ENCODE measurements at places on chromosomes 12 and 14.

DNA sequence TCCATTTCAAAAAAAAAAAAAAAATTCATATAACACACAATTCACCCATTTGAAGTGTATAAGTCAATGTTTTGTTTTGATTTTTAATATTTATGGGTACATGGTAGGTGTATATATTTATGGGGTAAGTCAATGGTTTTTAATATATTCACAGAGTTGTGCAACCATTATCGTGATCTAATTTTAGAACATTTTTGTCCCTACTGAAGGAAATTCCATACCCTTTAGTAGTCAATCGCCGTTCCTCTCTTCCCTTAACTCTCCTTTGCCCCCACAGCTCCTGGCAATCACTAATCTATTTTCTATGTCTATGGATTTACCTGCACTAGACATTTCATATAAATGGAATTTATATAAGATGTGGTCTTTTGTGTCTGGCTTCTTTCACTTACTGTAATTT lies 92.8 kb downstream of the TRAFD1 start:
- no peak for DNase-seq

GRCh38 chr12:110641521-110641920 lies 27.6 kb downstream of the TCTN1 start:
- DNase-seq = no peak

DNA sequence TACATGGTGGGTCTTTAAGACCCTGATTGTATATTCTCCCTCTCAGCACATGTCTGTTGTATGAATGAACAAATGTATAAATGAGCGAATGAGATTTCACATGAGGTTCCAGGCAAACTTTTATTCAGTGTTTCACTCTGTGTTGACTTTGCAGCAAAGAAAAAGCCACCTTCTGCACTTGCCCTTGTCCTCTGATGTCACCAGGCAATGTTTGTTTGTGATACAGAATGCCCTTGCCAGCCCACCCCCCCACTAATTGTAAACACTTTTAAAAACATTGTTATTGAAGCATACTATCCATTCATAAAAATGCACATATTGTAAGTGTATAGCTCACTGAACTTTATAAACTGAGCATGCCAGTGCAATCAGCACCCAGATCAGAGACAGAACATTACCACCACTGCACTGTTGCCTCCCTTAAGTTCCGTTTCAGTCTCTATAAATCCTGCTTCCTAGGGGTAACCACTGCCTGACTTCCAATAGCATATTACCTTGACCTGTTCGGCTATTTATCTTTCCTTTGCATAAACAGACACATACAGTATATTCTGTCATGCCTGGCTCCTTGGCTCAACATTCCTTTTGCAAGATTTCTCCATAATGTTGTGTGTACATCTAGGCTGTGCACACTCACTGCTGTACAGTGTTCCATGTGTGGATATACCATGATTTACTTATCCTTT lies 11.3 kb upstream of the LTA4H start:
- no peak for DNase-seq

- no peak for DNase-seq
Measured at GRCh38 chr12:113348849-113349536, 9.4 kb upstream of the PLBD2 start.

DNA sequence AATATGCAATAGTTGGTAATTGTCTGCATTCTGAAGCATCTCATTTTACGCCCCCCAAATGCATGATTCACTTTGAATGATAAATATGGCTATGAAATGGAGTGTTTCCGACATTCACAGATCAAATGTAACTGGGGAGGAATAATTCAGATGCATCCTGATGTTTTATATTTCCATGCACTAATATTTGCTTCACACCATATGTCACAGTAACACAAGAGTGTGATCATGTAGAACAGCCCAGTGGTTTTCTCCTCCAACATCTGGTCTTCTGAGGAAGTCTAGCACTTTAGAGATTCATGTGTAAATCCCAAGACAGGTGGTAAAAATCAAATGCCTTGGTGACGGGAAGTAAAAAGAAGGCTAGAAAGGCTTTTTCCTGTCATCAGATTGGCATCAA lies 273.1 kb downstream of the DIO2 start:
- no peak for DNase-seq

DNA sequence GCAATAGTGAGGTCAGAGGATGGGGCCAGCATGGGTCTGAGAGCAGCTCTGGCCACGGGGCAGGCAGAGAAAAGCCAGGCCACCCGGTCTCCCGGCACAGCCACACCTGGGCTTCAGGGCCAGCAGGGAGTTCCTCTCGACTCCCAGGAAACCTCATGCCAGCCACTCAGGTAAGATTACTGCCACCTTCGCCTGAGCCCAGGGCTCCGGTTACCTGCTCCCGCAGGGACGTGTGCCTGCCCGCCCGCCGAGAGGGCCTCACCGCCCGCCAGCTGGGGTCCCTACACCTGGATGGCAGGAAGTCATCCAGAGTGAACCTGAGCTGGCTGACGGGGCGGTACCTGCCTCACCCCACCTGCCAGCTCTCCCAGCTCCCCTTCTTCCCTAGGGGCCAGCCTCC lies 7.3 kb downstream of the JAG2 start:
- DNase-seq = no peak

- no peak for DNase-seq
Measured at GRCh38 chr12:100508751-100509150, 35.1 kb downstream of the NR1H4 start.

DNA sequence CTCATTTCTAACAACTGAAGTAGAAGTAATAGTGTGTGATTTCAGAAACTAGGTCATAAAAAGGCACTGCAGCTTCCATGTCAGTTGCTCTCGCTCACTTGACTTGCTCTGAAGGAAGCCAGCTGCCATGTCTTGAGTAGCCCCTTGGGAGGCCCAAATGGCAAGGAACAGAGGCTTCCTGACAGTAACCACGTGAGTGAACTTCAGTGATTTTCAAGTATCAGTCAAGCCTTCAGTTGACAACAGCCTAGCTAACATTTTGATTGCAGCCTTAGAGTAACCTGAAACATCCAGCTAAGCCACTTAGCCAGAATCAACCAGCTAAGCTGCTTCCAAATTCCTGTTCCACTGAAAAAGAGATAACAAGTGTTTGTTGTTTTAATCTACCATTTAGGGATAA lies 26.7 kb downstream of the TOGARAM1 start:
- DNase-seq = no peak

DNA sequence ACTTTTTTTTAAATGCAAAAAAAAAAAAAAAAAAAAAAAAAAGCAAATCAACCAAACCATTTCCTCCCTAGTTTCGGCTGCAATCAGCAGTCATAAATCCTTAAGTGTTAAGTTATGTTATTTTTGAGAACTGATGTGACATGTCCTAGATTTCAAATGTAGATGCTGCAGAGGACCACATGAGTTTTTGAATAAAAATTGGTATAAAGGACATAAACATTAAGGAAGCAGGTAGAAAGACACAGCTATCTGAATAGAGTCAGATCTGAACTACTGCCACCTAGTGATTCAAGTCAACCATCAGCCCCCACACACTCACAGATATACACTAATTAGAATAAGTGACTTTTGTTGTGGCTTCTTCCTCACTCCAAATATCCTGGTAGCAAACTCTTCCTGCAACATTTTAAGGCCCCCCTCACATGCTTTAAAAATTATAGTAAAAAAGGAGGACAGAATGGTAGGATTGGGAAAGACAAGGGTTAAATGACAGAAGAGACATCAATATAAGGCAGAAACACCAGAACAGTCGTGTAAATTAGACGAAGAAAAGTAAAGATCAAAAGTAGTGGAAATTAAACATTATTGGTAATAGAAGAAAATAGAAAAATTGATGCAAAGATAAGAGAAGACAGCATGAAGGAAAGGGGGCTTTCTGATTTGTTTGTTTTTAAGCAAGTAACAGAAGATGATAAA lies 394.5 kb upstream of the ATP2B1 start:
- DNase-seq = peak; percentile 24

DNA sequence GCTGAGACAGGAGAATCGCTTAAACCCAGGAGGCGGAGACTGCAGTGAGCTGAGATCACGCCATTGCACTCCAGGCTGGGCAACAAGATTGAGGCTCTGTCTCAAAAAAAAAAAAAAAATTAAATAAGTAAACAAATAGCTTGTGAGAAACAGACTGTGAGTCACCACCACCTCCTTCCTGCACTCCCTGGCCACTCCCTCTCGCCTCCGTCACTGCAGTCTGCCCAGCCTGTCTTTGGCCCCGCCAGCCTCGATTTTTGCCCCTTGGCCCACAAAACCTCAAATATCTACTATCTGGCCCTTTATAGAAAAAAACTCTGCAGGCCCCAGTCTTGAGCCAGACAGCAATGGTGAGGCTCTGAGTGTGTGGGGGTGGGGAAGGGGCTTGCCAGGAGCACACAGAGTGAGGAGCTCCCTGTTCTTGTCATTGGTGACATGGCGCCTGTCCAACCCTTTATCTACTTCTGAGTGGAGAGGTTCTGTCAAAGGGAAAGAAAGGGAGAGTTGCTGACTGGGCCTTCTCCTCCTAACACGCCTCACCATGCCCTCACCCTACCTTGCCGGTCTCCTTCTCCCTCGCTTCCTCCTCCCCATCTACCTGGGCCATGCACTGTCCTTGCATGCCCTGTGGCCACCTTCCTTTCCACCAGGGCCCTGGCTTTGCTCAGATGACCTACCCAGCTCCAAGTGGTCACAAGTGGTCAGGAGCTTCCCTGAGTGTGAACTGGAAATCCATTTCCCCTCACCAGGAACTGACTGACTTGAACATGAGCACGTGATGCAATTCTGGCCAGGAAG lies 22.1 kb downstream of the LGMN start:
- DNase-seq = no peak

DNA sequence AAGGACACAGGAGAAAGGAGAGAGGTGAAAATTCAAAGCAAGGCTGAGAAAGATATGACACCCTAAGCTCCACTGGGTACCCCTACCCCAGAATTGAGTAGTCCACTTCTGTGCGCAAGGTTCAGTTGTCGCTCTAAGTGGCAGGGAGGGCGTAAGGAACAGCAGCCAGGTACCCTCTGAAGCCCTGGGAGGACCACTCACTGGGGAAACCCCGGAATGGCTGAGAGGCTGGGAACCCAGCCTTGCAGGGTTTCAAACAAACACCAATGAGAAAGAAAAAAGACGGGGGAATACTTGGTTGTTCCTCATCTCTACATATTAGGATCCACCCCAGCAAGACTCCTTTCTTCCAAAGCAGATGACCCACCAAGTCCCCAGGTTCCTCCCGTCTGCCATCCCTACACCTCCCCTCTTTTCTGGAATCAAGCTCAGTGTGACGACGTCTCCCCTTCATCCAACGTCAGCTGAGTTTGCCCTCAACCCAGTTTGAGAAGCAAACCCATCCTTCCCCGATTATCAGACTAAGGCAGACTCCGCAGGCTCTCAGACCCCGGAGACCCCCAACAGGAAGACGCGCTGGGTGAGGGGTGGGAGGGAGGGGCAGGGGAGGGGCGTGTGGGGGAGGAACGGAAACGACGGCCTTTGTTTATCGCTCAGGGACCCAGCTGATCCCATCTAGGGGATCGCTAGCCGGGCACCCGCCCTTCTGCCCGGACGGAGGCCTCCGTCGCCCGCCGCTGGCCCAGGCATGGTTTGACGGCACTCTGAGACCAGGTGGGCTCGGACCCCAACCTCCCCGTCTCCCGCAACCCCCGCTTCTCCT lies 795 bp downstream of the LMBR1L start:
- no peak for DNase-seq

DNA sequence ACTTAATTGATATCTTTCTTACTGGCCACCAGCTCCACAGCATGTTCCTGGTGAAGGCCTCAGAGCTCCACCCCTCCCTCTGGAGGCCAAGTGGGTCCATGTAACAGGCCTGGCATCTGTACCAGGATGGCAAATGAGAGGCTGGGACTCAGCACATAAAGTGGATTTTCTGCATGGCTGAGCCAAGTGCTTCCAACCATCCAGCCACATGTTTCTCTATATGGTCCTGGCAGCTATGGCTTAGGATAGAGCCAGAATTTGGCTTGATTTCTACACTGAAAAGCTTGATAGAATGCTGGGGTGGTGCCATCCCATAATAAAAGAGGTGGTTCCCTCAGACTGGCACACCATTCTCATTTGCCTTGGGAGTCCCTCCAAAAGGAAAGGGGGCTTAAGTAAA lies 94.1 kb downstream of the PAX9 start:
- DNase-seq = no peak

DNA sequence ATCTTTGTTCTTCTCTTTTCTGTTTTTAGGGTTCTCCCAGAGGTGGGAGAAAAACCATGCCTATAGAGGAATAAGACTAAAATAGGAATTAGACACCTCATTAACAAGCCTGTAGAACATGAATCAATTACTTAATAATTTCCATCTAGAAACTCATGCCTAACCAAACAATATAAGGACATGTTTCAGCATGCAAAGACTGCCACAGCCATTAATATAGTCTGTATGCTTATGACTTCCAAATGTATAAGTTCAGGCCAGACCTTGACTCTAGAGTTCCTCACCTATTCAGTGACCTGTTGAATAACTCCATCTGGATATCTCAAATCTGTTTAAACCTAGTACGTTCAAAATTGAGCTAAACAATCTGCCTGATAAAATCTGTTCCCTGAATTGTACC lies 304.6 kb downstream of the BMP4 start:
- DNase-seq = no peak

- DNase-seq = no peak
Measured at GRCh38 chr14:95535226-95536021, 574 bp downstream of the GLRX5 start.

- peak; percentile 52 for DNase-seq
Measured at GRCh38 chr14:46490238-46490685, 161.3 kb downstream of the RPL10L start.

DNA sequence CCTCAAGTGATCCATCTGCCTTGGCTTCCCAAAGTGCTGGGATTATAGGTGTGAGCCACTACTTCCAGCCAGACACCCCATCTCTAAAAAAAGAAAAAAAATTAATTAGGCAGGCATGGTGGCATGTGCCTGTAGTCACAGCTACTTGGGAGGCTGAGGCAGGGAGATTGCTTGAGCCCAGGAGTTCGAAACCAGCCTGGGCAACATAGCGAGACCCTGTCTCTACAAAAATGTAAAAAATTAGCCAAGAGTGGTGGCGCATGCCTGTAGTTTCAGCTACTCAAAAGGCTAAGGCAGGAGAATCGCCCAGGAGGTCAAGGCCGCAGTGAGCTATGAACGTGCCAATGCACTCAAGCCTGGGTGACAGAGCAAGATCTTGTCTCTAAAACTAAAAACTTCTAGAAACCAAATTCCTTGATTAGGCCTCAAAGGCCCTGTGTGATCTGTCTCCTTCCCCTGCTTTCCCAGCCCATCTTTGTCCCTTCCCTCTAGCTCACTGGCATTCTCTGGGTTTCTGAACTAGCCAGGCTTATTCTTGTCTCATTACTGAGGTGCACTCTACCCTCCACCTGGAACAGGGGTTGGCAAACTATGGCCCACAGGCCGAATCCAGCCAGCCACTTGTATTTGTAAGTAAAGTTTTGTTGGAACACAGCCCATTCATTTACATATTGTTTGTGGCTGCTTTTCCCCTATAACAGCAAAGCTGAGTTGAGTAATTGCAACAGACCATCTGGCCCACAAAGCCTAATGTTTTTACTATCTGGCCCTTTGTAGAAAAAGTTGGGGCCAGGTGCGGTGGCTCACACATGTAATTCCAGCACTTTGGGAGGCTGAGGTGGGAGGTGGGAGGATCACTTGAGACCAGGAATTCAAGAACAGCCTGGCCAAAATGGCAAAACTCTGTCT lies 17.2 kb upstream of the TPCN1 start:
- DNase-seq = no peak

Measured in GM12878 (cell line).